Tibial artery (tissue), 4 donors: ENCODE measurements at places on chromosomes 11 and 22.

DNA sequence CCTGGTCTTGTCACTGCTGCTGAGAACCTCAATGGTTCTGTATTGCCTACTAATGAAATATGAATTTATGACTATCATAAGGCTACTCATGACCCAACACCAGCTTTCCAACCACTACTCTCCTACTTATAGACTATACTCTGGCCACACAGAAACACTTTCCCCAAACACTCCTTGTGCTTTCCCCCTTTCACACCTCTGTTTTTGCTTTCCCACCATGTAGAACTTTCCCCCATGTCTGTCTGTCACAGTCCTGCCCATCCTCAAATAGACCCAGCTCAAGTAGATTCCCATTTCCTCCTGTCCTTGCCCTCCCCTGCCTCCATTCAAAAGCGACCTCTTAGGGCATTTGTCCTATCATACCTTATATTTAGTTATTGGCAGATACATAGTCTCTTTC is 105.9 kb downstream of the ARFGAP2 start:
- DNase-seq, result no peak

DNA sequence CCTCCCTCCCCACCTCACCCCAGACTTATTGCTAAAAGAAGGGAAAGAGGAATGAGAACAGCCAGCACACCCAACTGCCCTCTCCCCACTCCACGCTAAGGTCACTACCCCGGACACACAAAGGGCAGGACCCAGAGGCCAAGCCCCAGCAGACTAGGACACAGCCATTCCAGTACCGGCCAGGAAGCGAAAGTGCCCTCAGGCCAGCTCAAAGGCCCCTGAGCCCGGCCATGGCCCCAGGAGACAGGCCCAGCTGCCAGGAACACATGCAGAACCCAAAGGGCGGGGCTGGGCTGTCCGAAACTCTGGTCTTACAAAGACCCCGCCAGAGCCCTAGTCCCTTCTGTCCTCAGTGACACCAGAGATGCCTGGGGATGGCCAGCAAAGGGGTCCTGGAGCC is 5.5 kb downstream of the RCOR2 start:
- no peak for DNase-seq

- no peak for DNase-seq
Observed at GRCh38 chr11:57727185-57727584, 14.1 kb upstream of the SELENOH start.

GRCh38 chr11:28636566-28636965 is 528.4 kb downstream of the METTL15 start:
- no peak for DNase-seq

DNA sequence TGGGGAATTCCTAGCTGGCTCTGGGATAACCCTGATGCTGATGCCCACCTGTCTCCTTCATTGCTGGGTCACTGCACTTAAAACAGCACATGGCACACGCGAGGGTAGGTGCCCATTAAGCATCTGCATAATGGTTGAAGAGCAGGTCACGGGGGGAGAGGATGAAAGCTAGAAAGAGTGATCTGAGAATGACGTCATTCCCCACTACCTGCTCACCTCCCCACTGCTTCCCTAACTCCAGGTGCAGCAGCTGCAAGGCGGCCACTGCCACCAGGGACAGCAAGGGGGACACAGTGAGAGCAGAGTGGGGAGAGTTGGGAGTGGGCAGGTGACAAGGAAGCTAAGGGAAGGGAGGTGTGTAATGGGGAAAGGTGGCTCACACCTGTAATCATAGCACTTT is 27.0 kb downstream of the ADA2 start:
- no peak for DNase-seq

GRCh38 chr11:121654843-121655536 is 202.2 kb upstream of the SORL1-AS1 start:
- no peak for DNase-seq

- DNase-seq, result peak; percentile 72
Observed at GRCh38 chr11:2791521-2792380, 92.0 kb upstream of the KCNQ1OT1 start.

DNA sequence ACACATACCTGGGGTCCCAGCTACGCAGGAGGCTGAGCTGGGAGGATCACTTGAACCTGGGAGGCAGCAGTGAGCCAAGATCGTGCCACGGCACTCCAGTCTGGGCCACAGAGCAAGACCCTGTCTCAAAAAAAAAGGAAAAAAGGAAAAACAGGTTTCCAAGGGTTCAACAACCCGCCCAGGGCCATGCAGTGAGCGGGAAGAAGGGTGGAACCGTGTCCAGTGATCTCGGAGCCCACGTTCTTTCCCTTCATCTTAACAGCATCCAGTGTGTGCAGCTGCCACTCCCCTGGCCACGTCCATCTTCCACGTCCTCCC is 14.9 kb upstream of the LRP5 start:
- no peak for DNase-seq

GRCh38 chr11:17313349-17314231 is 37.1 kb downstream of the NUCB2 start:
- no peak for DNase-seq

GRCh38 chr22:48742191-48742555 is 1085.5 kb downstream of the BRD1 start:
- no peak for DNase-seq

DNA sequence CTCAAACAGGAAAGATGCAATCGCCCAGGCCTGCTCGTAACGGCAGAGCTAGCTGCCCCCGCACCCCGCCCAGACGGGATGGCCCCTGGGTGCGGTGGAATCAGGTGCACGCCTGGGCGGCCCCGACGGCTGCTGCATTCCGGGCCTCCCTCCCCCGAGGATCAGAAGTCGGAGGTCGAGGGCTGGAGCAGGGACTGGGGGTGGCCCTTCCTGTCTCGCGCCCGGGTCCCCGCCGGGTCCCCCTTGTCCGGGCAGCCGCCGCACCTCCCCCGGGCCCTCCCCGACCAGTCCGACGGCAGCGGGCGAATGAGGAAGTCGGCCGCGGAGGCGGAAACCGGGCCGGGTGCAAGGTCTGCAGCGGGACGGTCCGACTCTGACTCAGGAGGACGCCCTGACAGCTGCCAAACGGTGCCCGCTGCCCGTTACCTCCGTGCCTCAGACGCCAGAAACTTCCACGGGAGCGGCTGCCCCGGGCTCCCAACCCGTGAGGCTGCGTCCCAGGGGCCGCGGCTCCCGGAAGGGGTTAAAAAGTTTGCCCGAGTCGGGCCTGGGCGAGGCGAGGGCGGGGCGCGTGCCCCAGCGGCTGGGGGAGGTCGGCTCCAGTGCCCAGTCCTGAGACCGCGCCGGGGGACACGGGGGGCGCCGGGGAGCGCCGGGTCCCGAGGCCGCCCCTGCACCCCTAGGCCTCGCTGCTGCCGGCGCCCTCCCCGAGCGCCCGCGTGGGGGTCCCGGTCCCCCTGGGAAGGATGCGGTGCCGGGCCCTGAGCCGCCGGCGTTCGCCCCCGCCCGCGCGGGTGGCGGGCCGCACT is 663 bp downstream of the MYH9 start:
- peak; percentile 84 for DNase-seq

- DNase-seq, result no peak
Observed at GRCh38 chr11:83938148-83938547, 652.0 kb upstream of the CCDC90B start.

- DNase-seq, result no peak
Observed at GRCh38 chr11:82458761-82459160, 274.9 kb downstream of the FAM181B start.

DNA sequence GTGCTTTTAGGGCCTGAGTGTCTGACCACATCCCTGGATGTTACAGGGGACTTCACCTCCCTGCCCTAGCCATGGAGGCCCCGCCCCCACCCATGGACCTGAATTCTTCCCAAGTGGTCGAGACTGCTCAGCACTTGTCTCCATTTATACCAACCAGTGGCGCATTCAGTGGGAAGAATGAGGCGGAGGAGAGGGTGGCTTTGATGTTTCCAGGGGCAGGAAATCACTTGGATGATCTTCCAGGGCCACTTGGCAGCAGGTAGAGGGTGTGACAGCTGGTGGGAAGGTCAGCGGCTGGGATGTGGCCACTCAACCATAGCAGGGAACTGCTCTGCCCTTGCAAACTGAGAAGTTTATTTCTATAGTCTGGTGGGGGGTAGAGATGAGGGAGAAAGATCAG is 155.1 kb upstream of the BLID start:
- no peak for DNase-seq

GRCh38 chr11:60204922-60205321 is 22.0 kb upstream of the MS4A6A start:
- no peak for DNase-seq

- DNase-seq, result no peak
Observed at GRCh38 chr11:116792869-116793771, 1.4 kb upstream of the APOA5 start.

- DNase-seq, result no peak
Observed at GRCh38 chr22:44732661-44733060, 19.7 kb upstream of the ARHGAP8 start.

DNA sequence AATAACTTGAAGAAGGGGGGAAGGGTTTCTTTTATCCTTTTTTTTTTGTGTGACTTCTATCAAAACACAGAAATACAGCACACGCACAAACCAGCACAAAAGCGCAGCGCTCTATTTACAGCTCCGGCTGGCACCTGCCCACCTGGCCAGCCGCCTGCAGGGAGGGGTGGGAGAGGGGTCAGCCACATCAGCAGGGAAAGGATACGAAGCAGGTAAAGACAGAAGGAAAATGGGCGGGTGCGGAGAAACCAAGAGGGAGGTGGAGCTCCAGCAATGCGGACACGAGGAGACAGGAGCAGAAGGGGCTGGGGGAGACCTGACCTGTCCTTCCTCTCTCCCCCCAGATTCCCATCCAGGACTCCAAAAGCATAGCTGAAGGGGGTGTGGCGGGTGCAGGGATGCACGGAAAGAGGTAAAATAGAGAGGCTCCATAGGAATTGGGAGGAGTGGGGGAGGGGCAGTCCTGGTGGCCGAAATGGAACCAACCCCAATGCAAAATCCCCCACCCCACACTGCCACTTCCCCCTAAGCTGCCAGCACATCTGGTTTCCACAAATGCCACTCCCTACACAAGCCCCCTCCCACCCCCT is 14.1 kb downstream of the CXCR5 start:
- DNase-seq, result no peak

- DNase-seq, result no peak
Observed at GRCh38 chr22:38696606-38697424, 3.9 kb downstream of the JOSD1 start.

DNA sequence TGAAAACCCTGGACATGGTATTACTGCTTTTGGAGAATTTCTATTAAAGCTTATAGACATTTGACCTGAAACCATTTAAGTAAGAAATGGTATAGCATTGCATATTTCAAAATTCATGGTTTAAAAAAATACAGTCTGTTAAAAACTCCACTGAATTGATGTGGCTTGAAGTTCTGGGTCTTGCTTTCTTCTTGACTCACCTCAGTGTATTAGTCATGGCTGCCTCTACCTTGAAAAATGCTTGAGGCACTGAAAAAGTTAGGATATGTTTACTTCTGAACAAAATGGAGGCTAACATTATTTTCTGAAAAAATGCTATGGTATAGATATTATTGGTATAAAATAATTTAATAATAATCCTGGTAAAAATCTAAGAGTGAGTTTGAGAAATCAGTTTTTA is 349.2 kb downstream of the AASDHPPT start:
- no peak for DNase-seq

DNA sequence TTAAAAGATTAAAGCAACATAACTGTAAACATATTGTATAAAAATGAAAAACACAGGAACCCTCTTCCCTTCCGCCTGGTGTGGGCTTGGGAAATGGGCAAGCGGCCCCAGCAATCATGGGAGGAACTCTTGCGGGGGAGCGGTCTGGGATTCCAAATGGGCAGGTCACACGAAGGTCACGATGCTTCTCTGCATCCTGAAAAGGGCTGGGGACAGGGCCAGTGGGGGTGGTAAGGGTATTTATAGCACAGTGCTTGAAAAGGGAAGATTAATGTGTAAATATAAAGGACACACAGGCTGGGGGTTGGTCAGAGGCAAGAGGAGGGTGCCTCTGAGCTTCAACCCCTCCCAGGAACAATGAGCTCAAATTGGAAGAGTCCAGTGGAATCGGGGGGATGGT is 46.9 kb upstream of the OR4B1 start:
- no peak for DNase-seq

- DNase-seq, result no peak
Observed at GRCh38 chr11:10381736-10382135, 73.3 kb upstream of the AMPD3 start.

- no peak for DNase-seq
Observed at GRCh38 chr11:71336996-71337754, 84.8 kb upstream of the SHANK2 start.
